Muscle of arm (tissue), 14 donors: ENCODE measurements at places on chromosomes 2 and 18.

DNA sequence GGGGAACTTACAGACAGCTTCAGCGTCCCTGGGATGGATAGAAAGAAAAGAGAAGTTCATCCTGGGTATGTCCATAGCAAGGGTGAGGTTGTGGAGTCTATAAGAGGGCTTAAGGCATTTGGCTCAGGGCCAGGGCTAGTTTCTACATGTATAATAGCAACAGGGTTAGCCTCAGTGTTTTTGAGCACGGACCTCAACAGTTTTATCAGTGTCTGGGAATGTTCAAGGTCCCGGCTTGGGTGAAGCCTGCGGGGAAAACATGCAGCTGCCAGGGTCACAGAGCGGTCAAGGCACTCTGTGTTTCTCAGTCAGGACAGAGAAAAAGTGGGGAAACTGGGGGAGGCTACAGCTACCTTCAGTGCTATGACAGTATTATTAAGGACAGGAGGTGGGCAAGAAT lies 427.7 kb upstream of the HS6ST1 start:
- DNase-seq: no peak

DNA sequence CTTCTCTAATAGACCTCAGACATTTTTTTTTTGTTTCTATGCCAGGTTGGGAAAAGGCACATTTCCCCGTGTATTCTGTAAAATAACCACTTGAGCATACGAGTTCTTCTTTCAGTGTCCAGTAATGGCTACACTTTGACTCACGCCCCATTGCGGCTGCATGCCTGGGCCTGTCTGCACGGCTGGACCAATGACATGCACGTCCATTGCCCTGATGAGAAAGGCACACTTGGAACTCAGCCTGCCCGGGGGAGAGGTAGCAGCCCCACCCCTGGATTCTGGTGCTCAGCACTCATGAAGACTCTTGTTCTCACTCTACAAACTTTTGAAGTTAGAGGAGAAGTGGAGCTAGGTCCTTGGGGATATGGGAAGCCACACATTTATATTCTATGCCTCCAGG lies 5.8 kb downstream of the PCARE start:
- DNase-seq: no peak

DNA sequence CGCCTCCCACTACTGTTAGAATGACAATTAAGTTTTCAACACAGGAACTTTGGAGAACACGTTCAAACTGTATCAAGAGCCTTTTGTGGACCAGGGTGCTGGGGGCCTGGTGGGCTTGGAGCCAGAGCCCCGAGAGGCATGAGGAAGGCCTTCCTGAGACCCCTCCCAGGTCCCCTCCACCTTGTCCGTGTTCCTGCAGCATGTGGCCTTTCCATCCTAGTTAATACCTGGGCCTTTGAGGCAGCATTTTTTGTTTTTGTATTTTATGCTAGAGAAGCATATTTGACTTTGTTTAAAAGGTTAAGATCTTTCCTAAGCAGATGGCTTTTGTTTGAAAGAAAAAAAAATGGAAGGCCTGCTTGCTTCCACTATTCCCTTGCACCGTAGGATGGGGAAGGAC lies 68.0 kb downstream of the INPP4A start:
- no peak for DNase-seq

- no peak for DNase-seq
These were observed 21.6 kb upstream of the SLC20A1 start for GRCh38 chr2:112623913-112624777.

DNA sequence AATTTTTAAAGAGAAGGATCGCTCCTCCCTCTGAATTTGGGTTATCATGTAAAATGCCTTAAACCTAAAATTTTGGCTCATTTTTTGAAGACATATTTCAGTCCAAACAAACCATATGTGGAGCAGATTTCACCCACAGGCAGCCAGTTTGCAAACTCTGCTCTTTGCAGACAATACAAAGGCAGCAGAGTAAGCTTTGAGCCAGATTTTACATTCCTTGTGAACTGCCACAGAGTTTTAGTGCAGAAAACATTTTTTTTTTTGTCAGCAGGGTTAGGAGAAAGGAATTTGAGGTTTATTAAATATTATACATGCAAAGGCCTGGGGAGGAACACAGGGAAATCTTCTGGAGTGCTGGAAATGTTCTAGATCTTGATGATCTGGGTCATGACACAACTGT lies 171.9 kb upstream of the FN1 start:
- no peak for DNase-seq

GRCh38 chr2:231059756-231060155 lies 3.1 kb downstream of the PSMD1 start:
- DNase-seq: no peak

- peak; percentile 15 for DNase-seq
These were observed 657.0 kb downstream of the ARHGAP15 start for GRCh38 chr2:143786026-143786765.

DNA sequence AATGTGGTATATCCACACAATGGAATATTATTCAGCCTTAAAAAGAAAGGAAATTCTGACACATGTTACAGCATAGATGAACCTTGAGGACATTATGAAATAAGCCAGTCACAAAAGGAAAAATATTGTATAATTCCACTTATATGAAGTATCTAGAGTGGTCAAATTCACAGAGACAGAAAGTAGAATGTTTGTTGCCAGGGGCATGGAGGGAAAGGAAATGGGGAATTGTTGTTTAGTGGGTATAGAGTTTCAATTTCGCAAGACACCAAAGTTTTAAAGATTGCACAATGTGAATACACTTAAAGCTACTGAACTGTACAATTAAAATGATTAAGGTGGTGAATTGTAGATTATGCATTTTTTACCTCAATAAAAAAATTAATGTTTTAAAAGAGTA lies 92.9 kb downstream of the TXNL1 start:
- DNase-seq: no peak

DNA sequence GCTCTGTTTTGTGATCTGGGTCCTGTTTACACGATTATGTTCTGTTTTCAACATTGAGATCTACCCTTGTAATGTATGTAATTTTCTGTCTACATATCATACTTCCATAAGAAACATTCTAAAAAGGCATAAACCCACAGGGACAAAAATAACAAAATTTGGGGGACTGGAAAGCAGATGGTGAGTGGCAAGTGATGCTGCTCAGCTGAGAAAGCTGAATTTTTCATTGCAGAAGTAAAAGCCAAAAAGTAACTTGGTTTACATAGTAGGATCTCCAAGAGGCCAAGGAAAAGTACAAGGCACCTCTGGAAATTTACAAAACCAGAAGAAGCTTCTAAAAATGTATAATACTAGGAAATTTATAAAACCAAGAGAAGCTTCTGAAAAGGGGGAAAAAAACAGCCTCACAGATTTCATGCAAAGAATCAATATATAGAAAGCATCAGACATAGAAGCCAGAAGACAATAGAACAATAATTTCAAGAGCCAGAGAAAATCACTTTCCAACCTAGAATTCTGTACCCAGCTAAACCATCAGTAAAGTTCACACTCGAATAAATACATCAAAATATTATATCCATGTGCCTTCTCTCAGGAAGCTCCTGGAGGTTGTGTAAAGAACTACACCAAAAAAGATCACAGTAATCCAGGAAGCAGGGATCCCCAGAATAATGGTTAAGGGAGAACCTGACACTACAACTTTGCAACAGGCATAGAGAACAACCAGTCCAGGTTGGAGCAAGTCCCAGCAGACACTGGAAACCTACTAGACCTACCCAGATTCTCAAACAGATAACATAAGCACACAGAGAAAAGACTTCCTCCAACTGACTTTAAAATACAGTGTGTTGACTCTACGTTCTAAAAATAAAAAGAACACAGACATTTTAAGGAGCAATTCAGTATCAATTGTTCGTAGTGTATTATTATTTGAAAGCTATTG lies 401.7 kb upstream of the HS6ST1 start:
- no peak for DNase-seq
